ENCODE measurements at places on chromosomes 12 and 14.

- H3K27ac ChIP-seq = no peak overlapping the region
- H3K4me1 ChIP-seq = peaks cover 7% of the 10 kb centered on the region
- no peak overlapping the region for H3K4me3 ChIP-seq
- no peaks in the 10 kb centered on the region for H3K36me3 ChIP-seq
Measured at GRCh38 chr12:64691795-64692583, 67.2 kb downstream of the GNS start.

DNA sequence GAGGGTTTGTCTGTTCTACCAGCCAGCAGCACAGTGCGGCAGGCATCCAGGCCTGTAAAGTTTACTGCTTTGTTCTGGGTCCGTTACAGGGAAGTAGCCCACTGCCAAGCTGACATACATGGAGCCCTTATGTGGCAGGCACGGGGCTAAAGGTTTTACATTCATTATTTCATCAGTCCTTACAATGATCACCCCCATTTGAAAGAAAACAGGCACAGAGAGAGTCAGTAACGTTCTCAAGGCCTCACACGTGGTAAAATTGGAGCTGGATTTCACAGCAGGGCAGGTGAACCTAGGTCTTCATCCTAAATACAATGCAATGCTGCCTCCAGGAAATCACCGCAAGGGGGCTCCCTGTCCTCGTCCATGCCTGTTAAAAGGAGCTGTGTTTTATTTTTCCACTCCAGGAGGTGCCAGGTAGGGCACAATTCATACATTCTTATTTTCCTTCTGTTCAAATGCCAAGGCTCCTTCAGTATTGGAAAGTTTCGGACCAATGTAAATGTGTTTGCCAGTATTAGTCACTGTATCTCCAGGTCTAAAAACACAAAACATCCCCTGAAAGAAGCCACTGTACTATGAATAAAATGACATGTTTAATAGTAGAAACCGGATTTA is 172.2 kb upstream of the GZMB start:
- peaks cover 2% of the 10 kb centered on the region for H3K4me1 ChIP-seq
- H3K36me3 ChIP-seq = no peaks in the 10 kb centered on the region
- H3K27ac ChIP-seq = peak overlapping the region; percentile 30
- no peaks in the 10 kb centered on the region for H3K27me3 ChIP-seq

- H3K4me3 ChIP-seq = no peak overlapping the region
- no peaks in the 10 kb centered on the region for H3K36me3 ChIP-seq
- H3K27me3 ChIP-seq = no peaks in the 10 kb centered on the region
- DNase-seq = no peak
- H3K27ac ChIP-seq = no peak overlapping the region
- no peaks in the 10 kb centered on the region for H3K4me1 ChIP-seq
Measured at GRCh38 chr12:59372956-59373355, 222.9 kb upstream of the SLC16A7 start.

GRCh38 chr14:64387232-64387781 is 846 bp upstream of the MTHFD1 start:
- no peaks in the 10 kb centered on the region for H3K27me3 ChIP-seq
- peak overlapping the region; percentile 61 for H3K4me3 ChIP-seq
- H3K4me1 ChIP-seq = no peaks in the 10 kb centered on the region
- DNase-seq = peak; percentile 19
- no peaks in the 10 kb centered on the region for H3K36me3 ChIP-seq

DNA sequence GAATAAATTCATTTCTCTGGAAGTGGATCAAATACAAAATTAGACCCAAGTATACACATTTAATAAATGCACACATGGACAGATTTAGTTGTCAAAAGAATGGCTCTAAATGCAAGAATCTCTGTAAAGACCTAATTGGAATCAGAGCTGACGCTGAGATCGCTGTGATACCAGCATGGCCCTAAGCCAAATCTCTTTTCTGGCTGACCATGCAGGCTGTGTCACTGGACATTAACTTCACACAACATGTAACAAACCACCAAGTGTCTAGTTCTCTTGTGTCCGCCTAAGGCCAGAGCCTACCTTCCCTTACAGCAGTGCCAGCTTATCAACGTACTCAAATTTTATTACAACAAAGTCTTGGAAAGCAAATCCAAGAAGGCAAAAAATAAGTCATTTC is 127.5 kb downstream of the MED13L start:
- no peaks in the 10 kb centered on the region for H3K27me3 ChIP-seq
- no peaks in the 10 kb centered on the region for H3K36me3 ChIP-seq
- H3K4me1 ChIP-seq = peaks cover 4% of the 10 kb centered on the region
- H3K4me3 ChIP-seq = no peak overlapping the region
- DNase-seq = no peak
- H3K27ac ChIP-seq = no peak overlapping the region

- no peak for DNase-seq
- peaks cover 3% of the 10 kb centered on the region for H3K27me3 ChIP-seq
- no peak overlapping the region for H3K4me3 ChIP-seq
- H3K27ac ChIP-seq = no peak overlapping the region
Measured at GRCh38 chr14:80951491-80951890, 3.9 kb upstream of the TSHR start.

- H3K27me3 ChIP-seq = no peaks in the 10 kb centered on the region
- no peaks in the 10 kb centered on the region for H3K4me1 ChIP-seq
- no peak for DNase-seq
- no peak overlapping the region for H3K27ac ChIP-seq
- no peaks in the 10 kb centered on the region for H3K36me3 ChIP-seq
Measured at GRCh38 chr14:86654558-86655184, 1124.7 kb downstream of the FLRT2 start.

- no peak overlapping the region for H3K27ac ChIP-seq
- H3K4me3 ChIP-seq = no peak overlapping the region
- no peaks in the 10 kb centered on the region for H3K36me3 ChIP-seq
- no peaks in the 10 kb centered on the region for H3K4me1 ChIP-seq
- DNase-seq = no peak
- no peaks in the 10 kb centered on the region for H3K27me3 ChIP-seq
Measured at GRCh38 chr12:1083151-1083888, 92.3 kb downstream of the ERC1 start.

DNA sequence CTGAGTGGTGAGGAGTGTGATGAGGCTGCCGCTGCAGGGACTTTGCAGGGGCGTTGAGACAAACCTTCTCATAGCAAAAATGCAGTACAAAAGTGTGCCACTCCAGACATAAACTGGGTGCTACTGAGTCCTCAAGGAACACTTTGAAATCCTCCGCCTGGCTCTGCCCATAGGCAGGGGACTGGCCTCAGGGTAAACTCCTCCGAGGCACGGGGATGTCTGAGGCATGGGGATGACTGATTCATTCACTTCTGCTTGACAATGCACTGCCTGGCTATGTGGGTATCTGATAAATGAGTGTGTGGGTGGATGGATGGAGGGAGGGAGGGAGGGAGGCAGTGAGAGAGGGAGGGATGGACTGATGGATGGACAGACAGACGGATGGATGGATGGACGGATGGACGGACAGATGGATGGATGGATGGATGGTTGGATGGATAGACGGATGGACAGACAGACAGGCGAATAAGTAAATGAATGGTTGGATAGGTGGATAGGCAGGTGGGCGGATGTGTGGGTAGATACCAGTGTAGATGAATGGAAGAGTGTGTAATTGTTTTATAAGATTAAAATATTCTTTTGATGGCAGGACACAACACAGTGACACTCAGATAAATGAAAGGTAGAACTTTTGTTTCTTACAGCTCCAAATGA is 2.1 kb upstream of the BDKRB2 start:
- no peak for DNase-seq
- H3K4me1 ChIP-seq = no peaks in the 10 kb centered on the region
- no peaks in the 10 kb centered on the region for H3K36me3 ChIP-seq
- H3K27me3 ChIP-seq = no peaks in the 10 kb centered on the region
- H3K27ac ChIP-seq = no peak overlapping the region

DNA sequence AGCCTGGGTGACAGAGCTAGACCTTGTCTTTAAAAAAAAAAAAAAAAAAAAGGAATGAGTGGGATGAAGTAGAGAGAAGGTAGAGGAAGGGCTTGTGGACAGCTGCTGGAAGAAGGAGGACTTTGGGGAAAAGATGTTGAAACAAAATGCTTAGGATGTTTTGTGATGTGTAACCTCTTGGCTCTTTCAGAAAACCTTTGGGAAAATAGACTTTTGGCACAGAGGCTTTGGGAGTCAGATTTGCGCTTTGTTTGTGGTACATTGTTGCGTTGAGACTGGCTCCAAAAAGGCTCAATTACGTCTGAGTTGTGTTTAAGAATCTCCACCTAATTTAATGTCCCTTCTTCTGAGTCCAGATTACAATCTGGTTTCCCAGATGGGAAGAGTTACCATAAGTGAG is 32.9 kb upstream of the SPTLC2 start:
- DNase-seq = no peak
- no peak overlapping the region for H3K27ac ChIP-seq
- H3K36me3 ChIP-seq = no peaks in the 10 kb centered on the region
- H3K4me3 ChIP-seq = no peak overlapping the region
- no peaks in the 10 kb centered on the region for H3K27me3 ChIP-seq

- H3K27ac ChIP-seq = no peak overlapping the region
- no peak for DNase-seq
- H3K4me1 ChIP-seq = no peaks in the 10 kb centered on the region
- no peaks in the 10 kb centered on the region for H3K27me3 ChIP-seq
- no peak overlapping the region for H3K4me3 ChIP-seq
- no peaks in the 10 kb centered on the region for H3K36me3 ChIP-seq
Measured at GRCh38 chr12:113432986-113433385, 10.8 kb downstream of the SDSL start.

DNA sequence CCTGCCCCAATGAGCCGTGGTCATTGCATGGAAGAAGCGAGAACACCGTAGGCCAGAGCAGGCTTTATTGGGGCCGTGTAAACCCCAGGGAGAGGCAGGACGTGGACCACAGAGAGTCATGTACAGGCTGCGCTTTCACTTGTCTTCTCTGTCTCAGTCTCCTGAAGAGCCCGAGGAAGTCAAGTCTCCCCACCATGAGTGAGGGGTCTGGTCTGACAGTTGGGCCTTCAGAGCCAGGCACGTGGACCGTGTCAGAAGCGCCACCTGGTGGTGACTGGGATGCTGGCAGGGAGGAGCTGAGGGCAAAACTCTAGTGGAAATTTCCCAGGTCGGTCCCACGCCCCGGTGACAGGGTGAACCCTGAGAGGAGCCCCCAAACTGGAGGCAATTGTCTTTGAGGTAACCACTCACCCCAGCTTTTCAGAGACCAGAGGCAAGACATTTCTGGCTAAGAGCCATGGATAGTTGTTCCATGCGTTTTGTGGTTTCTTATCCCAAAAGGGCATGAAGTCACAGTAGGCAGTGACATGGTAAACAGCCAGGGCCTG is 17.4 kb downstream of the RPS6KL1 start:
- H3K27ac ChIP-seq = no peak overlapping the region
- no peaks in the 10 kb centered on the region for H3K27me3 ChIP-seq

- H3K27ac ChIP-seq = peak overlapping the region; percentile 99
- no peaks in the 10 kb centered on the region for H3K36me3 ChIP-seq
- peak overlapping the region; percentile 86 for H3K4me3 ChIP-seq
- no peaks in the 10 kb centered on the region for H3K27me3 ChIP-seq
- DNase-seq = peak; percentile 34
Measured at GRCh38 chr12:12265571-12266388, 1.1 kb downstream of the LRP6 start.

- peak overlapping the region; percentile 85 for H3K27ac ChIP-seq
- H3K4me1 ChIP-seq = no peaks in the 10 kb centered on the region
- no peaks in the 10 kb centered on the region for H3K36me3 ChIP-seq
- DNase-seq = no peak
- H3K4me3 ChIP-seq = peak overlapping the region; percentile 48
Measured at GRCh38 chr14:24368562-24369252, 723 bp downstream of the NFATC4 start.

DNA sequence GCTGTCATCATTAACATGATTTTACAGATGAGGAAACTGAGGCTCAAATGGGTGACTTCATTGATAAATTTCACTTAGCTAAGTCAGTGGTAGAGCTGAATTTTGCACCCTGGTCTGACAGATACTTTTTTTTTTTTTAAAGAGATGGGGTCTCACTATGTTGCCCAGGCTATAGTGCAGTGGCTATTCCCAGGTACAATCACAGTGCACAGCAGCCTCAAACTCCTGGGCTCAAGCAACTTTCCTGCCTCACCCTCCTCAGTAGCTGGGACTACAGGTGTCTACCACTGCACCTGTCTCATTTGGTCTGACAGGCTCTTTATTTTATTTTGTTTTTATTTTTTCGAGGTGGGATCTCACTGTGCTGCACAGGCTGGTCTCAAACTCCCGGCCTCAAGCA is 24.2 kb upstream of the CORO1C start:
- no peaks in the 10 kb centered on the region for H3K27me3 ChIP-seq
- H3K4me3 ChIP-seq = no peak overlapping the region
- no peaks in the 10 kb centered on the region for H3K36me3 ChIP-seq
- H3K4me1 ChIP-seq = no peaks in the 10 kb centered on the region
- DNase-seq = no peak

- DNase-seq = no peak
- H3K4me1 ChIP-seq = no peaks in the 10 kb centered on the region
- no peak overlapping the region for H3K27ac ChIP-seq
- H3K27me3 ChIP-seq = no peaks in the 10 kb centered on the region
Measured at GRCh38 chr12:32016680-32017482, 57.7 kb downstream of the RESF1 start.
